ENCODE measurements at places on chromosomes 5 and 9.

DNA sequence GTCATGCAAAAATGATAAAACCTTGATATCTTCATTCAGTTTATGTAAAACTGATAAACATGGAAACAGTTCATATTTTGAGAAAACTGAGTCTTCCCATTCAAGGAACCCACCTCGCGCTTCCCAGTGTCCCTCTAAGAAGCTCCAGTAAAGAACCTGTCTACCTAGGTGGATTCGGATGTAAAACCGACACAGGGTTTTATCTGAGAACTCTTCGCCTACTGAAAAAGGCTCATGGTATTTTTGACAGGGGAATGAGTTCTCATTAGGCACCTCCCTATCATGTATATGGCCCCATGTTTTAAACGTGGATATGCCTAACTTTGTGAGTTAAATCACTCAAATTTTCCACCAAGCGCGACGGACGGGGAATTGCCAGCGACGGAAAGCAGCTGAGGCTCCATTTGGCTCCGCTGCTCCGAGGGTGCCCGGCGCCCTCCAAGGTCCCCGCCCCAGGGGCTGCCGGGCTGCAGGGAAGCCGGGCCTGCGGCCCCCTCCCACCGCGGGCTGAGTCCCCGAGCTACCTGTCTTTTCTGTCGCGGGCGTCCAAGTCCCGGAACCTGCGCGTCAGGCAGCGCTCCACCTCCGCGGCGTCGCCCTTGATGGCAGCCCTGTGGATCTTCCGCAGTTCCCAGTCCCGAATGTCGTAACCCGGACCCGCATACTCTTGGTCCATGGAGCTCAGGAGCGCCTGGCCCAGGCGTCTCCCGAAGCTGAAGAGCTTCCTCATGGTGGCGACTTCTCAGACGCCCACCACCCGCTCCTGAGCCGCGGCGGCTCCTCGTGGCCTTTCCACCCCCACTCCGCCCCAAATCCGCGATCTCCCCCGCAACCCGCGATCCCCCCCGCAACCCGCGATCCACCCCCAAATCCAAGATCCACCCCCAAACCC, 594 bp downstream of the ANKRD18A start:
- DNase-seq, result no peak

GRCh38 chr9:107029146-107029545, 166.2 kb downstream of the ZNF462 start:
- no peak for DNase-seq

DNA sequence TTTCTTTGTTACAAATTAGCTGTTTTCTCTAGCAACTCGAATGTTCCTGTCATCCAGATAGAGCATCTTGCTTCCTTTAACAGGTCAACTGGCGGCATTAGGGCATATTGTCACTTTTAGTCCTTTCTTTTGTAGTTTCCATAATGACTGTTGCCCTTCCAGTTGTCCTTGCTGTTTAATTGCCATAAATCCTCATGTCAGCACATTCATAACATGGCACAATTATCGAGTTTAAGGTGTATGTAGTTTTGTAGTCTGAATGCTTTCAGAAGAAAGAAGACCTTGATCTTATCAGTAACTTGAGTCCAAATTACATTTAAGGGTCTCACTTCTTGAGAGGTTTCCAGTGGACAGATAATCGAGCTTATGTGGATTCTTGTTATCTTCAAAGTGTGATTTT, 161.7 kb upstream of the CDH12 start:
- no peak for DNase-seq

GRCh38 chr5:137497396-137498290, 1.5 kb downstream of the SPOCK1 start:
- DNase-seq, result no peak

GRCh38 chr5:107364443-107365319, 306.1 kb downstream of the EFNA5 start:
- DNase-seq, result no peak

DNA sequence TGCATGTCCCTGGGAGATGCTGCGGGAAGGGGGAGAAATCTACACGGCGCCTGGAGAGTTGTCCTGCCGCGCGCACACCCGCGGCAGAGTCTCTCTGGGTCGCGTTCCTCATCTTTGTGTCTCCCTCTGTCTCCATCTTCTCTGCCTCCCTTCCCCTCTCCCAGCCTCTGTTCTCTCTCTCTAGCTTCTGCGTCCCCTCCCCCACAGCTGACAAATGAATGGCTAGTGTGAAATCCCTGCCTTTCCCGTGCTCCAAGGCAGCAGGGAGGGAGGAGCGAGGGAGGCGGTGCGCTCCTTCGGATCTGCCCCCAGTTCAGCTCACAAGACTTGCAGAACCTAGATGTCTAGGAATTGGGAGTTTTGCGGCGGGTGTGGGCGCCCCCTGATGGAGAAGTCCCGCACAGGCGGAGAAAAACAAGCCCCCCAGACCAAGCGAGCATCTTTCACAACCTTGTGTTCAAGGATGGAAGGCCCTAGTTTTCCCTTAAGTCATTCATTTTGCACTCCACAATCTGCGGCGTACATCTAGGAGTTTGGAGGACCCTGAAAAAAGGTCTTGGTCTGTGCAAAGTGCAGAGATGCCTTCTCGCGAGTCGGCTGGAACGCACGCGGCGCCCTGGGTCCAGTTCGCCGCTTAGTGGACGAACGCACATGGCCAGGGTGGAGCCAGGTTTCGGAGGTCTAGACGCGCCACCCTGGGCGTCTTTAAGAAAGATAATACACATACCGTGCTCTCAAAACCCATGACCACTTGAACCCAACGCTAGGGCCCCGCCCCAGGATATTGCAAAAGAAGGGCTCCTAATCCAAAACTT, 2.0 kb downstream of the VCAN start:
- no peak for DNase-seq

GRCh38 chr5:35794328-35794619, 62.4 kb upstream of the IL7R start:
- no peak for DNase-seq
